NCI-H1436 treated with DMSO at 0.1 percent for 48 hours (cell line): ENCODE measurements at places on chromosomes 6 and 20.

- peak; percentile 83 for DNase-seq
Observed at GRCh38 chr20:32535953-32536823, 48.9 kb downstream of the NOL4L start.

GRCh38 chr6:125357515-125358256, 55.9 kb upstream of the HDDC2 start:
- no peak for DNase-seq

DNA sequence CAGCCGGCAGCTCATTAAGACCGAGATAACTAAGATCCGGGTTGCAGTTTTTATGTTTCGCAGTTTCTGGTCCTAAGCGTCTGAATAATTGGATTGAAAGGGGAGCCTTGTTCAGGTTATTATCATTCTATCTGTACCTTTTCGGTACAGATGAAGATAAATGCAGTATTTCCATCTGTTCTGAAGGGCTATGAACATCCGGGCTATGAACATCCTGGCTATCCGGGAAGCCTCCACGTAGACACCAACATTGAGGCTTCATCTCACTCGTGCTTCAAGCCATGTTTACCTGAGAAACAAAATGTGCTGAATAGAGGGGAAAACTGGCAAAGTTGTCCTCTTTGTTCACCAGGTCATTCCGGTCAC, 399 bp upstream of the REPS1 start:
- DNase-seq: no peak

GRCh38 chr20:44730441-44730840, 15.2 kb upstream of the KCNK15 start:
- DNase-seq: no peak

DNA sequence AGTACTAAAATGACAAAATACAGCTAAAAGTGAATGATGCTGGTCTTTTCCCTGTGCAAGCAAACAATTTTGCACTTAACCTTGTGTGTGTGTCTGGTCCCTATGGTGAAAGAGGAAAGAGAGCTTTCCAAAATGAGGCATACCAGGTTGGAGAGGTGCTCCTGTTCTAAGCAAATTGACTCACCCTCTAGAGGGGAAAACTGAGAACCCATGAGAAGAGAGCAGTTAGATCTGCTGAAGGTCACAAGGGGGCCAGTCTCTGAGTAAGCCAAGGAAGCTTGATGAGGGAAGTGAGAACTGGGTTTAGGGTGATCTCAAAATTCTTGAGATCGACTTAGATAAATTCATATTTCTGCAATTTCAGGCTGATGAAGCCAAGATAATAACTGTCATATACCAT, 157.5 kb upstream of the TBX18 start:
- DNase-seq: no peak

GRCh38 chr6:137717074-137718073, 149.7 kb upstream of the TNFAIP3 start:
- DNase-seq: no peak

DNA sequence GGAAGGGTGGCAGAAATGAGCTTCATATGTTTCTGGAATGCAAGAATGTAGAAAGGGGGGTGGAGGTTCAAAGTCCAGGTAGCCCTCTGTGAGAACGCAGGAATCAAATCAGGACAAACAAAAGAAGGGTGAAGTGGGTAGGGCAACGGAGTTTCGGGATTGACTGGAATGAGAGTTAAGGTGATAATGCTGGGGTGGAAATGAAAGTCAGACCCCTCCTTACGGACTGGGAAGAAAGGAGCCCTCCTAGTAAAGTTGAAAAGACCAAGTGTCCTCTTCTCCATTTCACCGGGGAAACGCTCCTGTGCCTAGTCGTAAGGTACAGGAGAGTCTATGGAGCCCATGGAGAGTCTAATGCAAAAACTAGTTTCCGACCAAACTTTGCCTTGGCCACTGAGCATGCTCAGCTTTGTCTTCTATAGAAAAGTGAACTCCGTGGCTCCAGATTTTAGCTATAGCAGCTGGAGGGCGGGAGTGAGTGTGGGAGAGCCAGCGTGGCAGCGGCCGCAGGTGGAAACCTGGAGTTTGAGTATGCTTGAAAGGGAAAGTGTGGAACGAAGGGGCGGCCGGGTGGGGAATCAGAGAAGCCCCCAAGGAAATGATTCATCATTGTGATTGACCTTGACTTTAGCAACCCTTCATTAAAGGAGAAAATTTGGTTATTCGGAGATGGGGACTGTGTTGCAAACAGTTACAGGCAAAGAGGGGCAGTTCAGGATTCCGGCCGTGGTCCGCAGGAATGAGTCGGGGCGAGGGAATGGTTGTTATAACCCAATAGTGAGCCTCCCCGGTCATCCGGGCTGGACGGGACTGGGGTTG, 1.3 kb upstream of the LRRC1 start:
- DNase-seq: no peak

GRCh38 chr6:52976149-52976548, 18.9 kb downstream of the GSTA4 start:
- DNase-seq: no peak

- no peak for DNase-seq
Observed at GRCh38 chr6:131451321-131452144, 121.5 kb upstream of the ARG1 start.

DNA sequence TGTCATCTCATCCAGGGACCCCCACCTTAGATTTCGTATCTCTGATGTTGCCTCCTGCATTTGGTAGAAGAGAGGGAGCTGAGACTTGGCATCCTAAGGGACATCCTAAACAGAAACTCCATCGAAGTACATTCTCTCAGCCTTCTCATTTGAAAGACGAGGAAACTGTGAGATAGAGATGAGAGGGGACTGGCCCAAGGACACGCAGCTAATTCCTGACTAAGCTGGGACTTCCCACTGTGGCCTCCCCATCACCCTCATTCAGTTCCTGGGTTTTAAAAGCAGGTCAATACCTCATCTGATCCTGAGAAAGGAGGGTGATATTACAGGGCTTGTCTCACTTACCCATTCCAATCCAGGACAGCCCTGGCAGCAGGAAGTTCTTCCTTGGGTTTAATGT, 855 bp upstream of the WFDC5 start:
- no peak for DNase-seq

GRCh38 chr6:28871335-28872156, 52.2 kb downstream of the TRIM27 start:
- no peak for DNase-seq

- no peak for DNase-seq
Observed at GRCh38 chr6:3260772-3261517, 2.2 kb downstream of the PSMG4 start.

- DNase-seq: no peak
Observed at GRCh38 chr20:4972506-4973251, 28.6 kb downstream of the SLC23A2 start.

GRCh38 chr6:40713002-40713719, 126.0 kb upstream of the LRFN2 start:
- DNase-seq: no peak

GRCh38 chr6:158086504-158087223, 81.4 kb downstream of the SERAC1 start:
- DNase-seq: no peak
